ENCODE measurements at places on chromosomes 7 and 10.

GRCh38 chr10:75662715-75663114 lies 231.3 kb downstream of the LRMDA start:
- peaks cover 24% of the 10 kb centered on the region for H3K27me3 ChIP-seq
- H3K4me1 ChIP-seq = no peaks in the 10 kb centered on the region
- no peak for DNase-seq
- H3K36me3 ChIP-seq = no peaks in the 10 kb centered on the region

DNA sequence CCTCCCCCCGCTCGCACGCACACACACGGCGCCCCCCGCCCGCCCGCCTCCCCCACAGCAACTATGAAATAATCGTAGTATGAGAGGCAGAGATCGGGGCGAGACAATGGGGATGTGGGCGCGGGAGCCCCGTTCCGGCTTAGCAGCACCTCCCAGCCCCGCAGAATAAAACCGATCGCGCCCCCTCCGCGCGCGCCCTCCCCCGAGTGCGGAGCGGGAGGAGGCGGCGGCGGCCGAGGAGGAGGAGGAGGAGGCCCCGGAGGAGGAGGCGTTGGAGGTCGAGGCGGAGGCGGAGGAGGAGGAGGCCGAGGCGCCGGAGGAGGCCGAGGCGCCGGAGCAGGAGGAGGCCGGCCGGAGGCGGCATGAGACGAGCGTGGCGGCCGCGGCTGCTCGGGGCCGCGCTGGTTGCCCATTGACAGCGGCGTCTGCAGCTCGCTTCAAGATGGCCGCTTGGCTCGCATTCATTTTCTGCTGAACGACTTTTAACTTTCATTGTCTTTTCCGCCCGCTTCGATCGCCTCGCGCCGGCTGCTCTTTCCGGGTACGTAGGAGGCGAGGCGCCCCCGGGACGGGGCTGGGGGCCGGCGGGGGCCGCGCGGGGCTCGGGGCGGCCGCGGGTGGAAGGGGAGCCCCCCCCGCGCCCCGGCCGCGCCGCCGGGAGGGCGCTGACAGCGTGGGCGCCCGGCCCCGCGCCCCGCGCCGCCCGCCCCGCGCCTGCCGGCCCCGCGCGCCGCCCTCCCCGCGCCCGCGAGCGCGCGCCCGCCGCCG lies 441 bp downstream of the BMI1 start:
- H3K4me1 ChIP-seq = peaks cover 74% of the 10 kb centered on the region
- H3K36me3 ChIP-seq = no peaks in the 10 kb centered on the region
- H3K27ac ChIP-seq = peak overlapping the region; percentile 84
- H3K27me3 ChIP-seq = peaks cover 16% of the 10 kb centered on the region
- peak overlapping the region; percentile 87 for H3K4me3 ChIP-seq

DNA sequence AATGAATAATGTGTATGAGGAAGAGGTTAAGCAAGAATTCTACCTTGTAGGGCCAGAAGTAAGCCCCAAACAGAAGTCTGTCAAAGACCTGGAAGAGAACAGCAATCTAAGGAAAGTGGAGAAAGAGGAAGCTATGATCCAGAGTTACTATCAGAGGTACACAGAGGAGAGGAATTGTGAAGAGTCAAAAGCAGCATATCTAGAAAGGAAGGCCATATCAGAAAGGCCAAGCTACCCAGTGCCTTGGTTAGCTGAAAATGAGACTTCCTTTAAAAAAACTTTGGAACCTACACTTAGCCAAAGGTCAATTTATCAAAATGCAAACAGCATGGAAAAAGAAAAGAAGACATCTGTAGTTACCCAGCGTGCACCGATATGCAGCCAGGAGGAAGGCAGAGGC lies 42.7 kb upstream of the GAD2 start:
- H3K4me3 ChIP-seq = no peak overlapping the region
- H3K27me3 ChIP-seq = peaks cover 21% of the 10 kb centered on the region
- H3K4me1 ChIP-seq = no peaks in the 10 kb centered on the region
- no peak for DNase-seq
- H3K36me3 ChIP-seq = no peaks in the 10 kb centered on the region
- H3K27ac ChIP-seq = no peak overlapping the region

- no peak overlapping the region for H3K27ac ChIP-seq
- H3K27me3 ChIP-seq = peaks cover 15% of the 10 kb centered on the region
- H3K4me1 ChIP-seq = no peaks in the 10 kb centered on the region
- no peak overlapping the region for H3K4me3 ChIP-seq
- DNase-seq = no peak
Measured at GRCh38 chr10:69842882-69843281, 41.2 kb downstream of the COL13A1 start.

GRCh38 chr10:60605476-60605875 lies 172.8 kb upstream of the CDK1 start:
- no peak overlapping the region for H3K27ac ChIP-seq
- no peak for DNase-seq
- no peaks in the 10 kb centered on the region for H3K36me3 ChIP-seq
- no peak overlapping the region for H3K4me3 ChIP-seq
- H3K27me3 ChIP-seq = no peaks in the 10 kb centered on the region

GRCh38 chr10:73408061-73408460 lies 5.8 kb downstream of the ANXA7 start:
- H3K27ac ChIP-seq = no peak overlapping the region
- H3K27me3 ChIP-seq = no peaks in the 10 kb centered on the region
- peaks cover 7% of the 10 kb centered on the region for H3K36me3 ChIP-seq
- peaks cover 82% of the 10 kb centered on the region for H3K4me1 ChIP-seq
- no peak overlapping the region for H3K4me3 ChIP-seq
- no peak for DNase-seq

DNA sequence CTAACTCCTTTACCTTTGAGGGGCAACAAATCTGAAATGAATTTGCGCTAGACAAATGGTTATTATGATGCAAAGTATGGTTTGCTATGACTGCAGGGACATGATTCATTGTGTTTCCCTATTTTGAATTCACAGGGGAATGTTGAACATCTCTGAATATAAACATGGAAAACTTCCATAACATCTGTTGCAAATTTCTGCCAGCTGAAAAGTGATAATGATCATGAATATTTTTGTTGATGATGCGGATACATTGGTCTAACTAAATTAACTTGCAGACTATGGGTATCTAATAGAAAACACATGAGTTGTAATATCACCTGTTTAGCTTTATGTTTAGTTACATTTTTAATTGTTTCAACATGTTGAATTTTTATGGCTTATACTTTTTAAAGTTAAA lies 1325.5 kb downstream of the REEP3 start:
- H3K36me3 ChIP-seq = no peaks in the 10 kb centered on the region
- H3K27me3 ChIP-seq = no peaks in the 10 kb centered on the region
- H3K27ac ChIP-seq = no peak overlapping the region
- no peaks in the 10 kb centered on the region for H3K4me1 ChIP-seq
- DNase-seq = no peak

DNA sequence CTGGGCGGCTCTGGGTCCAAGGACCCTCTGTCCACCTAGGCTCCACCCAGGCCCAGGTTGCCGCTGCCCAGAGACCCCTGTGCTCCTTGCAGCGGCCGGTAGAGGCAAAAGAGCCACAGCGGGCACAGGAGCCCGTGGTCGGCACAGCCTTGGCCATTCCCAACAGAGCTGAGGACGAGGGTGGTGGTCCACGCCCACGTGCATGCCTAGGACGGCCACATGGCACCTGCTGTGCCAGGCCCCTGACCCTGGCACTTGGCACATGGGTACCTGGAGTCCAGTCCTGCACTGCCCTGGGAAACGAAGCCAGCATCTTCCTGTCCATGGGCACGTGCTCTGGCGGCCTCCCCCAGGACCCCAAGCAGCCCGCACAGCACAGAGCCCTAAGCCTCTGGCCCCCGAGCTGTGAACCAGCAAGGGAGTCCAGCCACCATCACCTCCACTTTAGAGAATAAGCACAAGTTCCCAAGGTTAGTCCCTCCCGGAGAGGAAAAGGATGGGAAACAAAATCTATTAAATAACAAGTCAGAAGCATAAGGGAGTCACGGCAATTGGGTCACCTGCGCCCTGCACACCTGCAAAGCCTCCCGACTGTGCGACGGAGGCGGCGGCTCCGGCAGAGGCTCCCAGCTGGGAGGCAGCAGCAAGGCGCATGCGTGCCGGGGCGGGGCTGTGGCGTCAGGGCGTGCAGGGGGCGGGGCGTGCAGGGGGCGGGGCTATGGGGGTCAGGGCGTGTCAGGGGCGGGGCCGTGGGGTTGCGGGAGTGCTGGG lies 59.1 kb downstream of the STK32C start:
- H3K36me3 ChIP-seq = no peaks in the 10 kb centered on the region
- peaks cover 2% of the 10 kb centered on the region for H3K4me1 ChIP-seq
- no peaks in the 10 kb centered on the region for H3K27me3 ChIP-seq
- peak overlapping the region; percentile 20 for H3K27ac ChIP-seq
- H3K4me3 ChIP-seq = peak overlapping the region; percentile 44
- no peak for DNase-seq

DNA sequence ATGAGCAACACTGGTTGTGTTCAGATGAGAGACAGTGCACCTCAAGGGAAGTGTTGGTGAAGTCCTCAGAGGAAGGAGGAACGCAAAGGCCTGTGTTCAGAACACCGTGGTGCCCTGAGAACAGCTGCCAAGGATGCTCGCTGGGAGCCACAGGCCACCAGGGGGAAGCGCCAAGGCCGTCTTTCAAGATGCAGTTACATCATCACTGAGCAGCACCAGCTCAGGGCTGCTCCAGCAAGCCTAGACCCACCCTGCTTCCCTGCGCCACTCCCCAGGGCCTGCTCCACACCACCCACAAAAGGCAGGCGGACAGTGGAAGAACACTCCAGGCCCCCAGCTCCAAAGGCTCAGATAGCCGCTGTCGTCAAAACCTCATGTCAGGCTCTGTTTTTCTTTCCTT lies 378.8 kb downstream of the DPP6 start:
- H3K36me3 ChIP-seq = no peaks in the 10 kb centered on the region
- H3K27ac ChIP-seq = no peak overlapping the region
- no peak overlapping the region for H3K4me3 ChIP-seq
- peaks cover 9% of the 10 kb centered on the region for H3K27me3 ChIP-seq
- H3K4me1 ChIP-seq = no peaks in the 10 kb centered on the region

DNA sequence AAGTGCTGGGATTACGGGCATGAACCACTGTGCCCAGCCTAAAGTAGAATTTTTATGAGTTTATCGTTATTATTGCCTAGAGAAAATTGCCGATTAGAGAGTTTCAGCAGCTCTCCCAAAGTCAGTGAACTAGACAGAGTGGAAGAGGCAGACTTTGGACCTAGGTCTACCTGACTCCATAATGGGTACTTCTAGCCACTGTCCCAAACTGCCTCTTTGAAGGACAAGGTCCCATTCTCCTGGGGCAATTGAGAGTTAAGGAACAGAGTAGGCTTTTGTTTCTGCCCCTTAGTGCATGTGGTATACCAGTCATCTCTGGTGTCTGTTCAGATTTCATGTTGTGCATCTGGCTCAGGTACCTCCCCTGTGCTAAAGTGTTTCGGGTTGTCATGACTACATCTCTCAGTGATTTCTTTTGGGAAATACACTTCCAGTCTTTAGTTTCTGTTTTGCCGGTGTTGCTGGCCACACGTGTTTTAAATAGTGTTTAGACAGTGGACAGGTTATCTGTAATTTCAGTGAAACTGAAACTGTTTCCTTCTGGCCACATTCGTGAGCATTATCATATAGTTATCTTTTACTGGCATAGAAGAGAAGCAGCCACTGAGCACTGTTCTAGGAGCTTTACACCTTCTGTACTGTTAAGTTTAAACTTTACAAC lies 4.7 kb downstream of the TMEM236 start:
- DNase-seq = no peak
- no peak overlapping the region for H3K27ac ChIP-seq
- H3K27me3 ChIP-seq = no peaks in the 10 kb centered on the region
- H3K36me3 ChIP-seq = peaks cover 7% of the 10 kb centered on the region
- no peak overlapping the region for H3K4me3 ChIP-seq

- peaks cover 13% of the 10 kb centered on the region for H3K27me3 ChIP-seq
- H3K4me1 ChIP-seq = no peaks in the 10 kb centered on the region
- DNase-seq = no peak
- no peak overlapping the region for H3K27ac ChIP-seq
- no peaks in the 10 kb centered on the region for H3K36me3 ChIP-seq
- H3K4me3 ChIP-seq = no peak overlapping the region
Measured at GRCh38 chr10:42950606-42951485, 126.0 kb upstream of the RET start.

GRCh38 chr10:3672220-3672619 lies 112.8 kb downstream of the KLF6 start:
- H3K27ac ChIP-seq = no peak overlapping the region
- H3K36me3 ChIP-seq = no peaks in the 10 kb centered on the region
- DNase-seq = no peak
- no peaks in the 10 kb centered on the region for H3K27me3 ChIP-seq
- peaks cover 30% of the 10 kb centered on the region for H3K4me1 ChIP-seq
- H3K4me3 ChIP-seq = no peak overlapping the region

DNA sequence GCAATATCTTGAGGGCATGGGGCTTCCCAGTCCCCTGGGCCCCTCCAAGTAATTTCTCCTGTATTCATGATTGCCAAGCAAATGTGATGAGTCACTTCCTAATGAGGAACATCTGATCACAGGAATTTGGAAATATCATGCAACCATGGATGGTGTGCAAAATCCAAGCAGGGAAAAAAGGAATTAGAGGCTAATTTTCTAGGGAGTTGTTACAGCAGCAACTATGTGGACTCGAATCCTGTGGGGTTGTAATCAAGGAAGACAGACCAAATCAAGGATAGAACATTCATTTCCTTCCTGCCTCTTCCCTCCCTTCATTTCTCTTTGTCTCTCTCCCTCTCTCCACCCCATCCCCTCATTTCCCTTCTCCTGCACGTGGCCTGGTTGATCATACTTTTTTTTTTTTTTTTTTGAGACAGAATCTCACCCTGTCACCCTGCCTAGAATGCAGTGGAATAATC lies 23.9 kb upstream of the AGFG2 start:
- H3K4me1 ChIP-seq = peaks cover 43% of the 10 kb centered on the region
- H3K27me3 ChIP-seq = no peaks in the 10 kb centered on the region
- H3K27ac ChIP-seq = no peak overlapping the region
- no peak overlapping the region for H3K4me3 ChIP-seq
- no peak for DNase-seq

DNA sequence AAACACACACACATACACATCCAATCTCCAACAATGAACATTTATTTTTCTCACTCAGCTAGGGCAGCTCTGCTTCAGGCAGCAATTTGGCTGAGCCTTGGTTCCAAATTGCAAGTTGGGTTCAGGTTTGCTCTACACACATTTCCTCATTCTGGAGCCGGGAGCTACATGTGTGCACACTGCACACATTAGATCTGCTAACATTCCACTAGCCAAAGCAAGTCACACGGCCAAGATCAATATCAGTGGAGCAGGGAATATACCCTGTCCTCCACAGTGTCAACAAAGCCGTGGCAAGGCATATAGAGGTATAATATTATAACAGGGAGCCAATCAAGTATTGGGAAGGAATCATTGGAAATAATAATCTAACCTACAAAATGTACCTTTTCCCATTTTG lies 57.5 kb upstream of the PPP1R3C start:
- H3K4me1 ChIP-seq = no peaks in the 10 kb centered on the region
- H3K36me3 ChIP-seq = no peaks in the 10 kb centered on the region
- H3K27ac ChIP-seq = no peak overlapping the region
- peaks cover 11% of the 10 kb centered on the region for H3K27me3 ChIP-seq
